Fibroblast of gingiva (primary cell): ENCODE measurements at places on chromosomes 4 and X.

- DNase-seq: no peak
Observed at GRCh38 chr4:126012691-126013290, 698.0 kb downstream of the FAT4 start.

DNA sequence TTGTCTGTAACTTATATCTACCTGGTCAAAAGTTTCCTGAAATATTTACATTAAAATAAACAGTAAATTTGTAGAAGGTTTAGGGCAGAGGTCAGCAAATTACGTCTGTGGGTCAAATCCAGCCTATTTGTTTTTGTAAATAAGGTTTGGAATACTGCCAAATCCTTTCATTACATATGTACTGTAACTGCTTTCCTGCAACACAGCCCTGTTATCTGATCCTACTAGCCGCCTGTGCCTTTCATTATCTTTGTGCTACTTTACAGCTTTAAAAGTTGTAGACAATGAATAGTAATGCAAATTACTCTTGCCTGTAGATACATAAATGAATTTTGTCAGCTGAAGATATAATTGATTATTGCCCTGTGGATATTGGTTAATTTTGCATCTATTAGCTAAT, 369.6 kb upstream of the SLC7A11 start:
- DNase-seq: no peak

- no peak for DNase-seq
Observed at GRCh38 chr4:48255072-48255958, 14.3 kb downstream of the TEC start.

DNA sequence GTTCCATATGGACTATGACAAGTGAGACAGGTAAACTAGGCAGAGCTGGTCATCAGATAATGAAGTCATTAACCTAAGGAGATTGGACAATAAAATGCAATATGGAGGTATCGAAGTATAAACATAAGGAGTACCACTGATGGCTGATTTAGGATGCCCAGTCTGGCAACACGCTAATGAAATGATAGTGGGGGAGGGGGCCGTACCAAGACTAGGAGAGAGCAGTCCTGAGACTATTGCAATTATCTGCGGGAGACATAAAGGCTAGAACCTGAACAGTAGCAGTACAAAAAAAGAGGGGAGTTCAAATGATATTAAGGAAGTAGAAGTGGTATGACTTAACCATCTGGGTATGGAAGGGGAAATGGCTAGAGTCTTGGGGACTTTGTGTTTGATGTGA, 2.3 kb downstream of the F9 start:
- DNase-seq: no peak

GRCh38 chr4:4694296-4694772, 152.5 kb upstream of the STX18 start:
- DNase-seq: no peak

- DNase-seq: no peak
Observed at GRCh38 chrX:41603596-41603995, 85.2 kb upstream of the GPR34 start.

- DNase-seq: no peak
Observed at GRCh38 chr4:87967193-87967592, 8.3 kb upstream of the SPP1 start.

DNA sequence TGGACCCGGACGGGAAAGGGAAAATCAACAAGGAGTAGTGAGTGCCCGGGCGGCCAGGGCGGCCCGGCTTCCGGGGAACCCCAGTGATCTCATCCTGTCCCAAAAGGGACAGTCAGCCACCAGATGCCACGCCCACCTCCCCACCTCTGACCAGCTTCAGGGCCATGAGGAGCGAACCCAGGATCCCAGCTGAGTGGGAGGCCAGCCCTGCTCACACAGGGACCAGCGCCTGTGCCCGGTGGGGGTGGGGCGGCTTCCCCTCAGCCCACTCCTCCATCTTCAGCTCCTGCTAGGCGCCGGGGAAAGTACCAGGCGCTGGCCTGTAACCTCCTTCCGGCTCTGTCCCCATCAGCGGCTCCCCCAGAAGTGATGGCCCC, 6.2 kb downstream of the MYL5 start:
- no peak for DNase-seq

DNA sequence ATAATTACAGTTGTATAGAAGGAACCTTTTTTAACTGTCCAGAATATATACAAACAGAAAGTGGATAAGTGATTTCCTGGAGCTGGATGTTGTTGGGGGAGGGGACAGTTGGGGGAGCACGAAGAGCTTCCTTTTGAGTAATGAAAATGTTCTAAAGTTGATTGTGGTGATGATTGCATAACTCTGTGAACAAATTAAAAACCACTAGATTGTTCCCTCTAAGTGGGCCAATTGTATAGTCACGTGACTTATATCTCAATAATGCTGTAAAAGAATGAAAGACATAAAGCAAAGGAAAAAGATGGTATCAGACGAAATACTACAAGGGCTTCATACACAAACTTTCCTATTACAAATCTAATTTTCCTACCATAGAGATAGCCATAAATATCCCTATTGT, 2.7 kb downstream of the CT55 start:
- no peak for DNase-seq

DNA sequence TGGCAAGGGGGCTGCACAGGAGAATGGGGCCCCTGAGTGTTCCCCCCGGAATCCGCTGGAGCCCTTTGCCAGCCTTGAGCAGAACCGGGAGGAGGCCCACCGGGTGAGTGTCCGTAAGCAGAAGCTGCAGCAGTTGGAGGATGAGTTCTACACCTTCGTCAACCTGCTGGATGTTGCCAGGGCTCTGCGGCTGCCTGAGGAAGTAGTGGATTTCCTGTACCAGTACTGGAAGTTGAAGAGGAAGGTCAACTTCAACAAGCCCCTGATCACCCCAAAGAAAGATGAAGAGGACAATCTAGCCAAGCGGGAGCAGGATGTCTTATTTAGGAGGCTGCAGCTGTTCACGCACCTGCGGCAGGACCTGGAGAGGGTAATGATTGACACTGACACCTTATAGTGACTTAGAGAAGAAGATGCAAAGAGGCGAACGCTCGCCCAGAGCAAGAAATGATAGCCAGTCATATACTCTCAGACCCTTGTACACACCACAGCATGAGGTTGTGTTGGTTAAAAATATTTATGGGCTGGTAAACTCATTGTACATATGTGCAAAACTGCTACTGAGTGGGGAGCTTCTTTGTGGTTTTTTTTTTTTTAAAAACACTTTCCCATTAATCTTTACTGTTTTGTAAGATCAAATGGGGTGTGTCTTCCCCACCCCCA, 52.5 kb downstream of the JADE1 start:
- no peak for DNase-seq

DNA sequence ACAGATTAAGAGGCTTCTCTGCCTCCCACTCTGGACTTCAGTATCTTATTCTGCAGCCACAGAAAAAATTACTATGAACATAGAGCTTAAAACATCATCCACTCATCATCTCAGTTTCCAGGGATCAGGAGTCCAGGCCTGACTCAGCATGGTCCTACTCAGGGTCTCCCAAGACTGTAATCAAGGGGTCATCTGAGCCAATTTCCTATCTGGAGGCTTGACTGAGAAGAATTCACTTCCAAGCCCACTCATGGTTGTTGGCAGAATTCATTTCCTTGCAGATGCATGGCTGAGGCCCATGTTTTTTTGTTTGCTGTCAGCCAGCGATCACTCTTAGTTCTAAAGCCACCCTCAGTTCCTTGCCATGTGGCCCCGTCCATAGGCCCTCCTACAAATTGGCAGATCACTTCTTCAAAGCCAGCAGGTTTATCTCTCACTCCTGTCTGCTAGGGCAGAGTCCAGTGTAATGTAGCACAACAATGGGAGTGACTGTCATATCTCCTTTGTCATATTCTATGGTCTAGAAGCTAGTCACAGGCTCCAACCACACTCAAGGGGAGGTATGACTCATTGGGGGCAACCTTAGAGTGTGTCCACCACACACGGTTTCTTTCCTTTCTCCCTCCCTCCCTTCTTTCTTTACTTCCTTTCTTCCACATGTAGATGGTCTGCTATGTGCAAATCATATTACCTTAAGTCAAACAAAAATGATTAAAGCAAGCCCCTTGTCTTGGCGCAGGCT, 251.6 kb downstream of the QDPR start:
- no peak for DNase-seq

DNA sequence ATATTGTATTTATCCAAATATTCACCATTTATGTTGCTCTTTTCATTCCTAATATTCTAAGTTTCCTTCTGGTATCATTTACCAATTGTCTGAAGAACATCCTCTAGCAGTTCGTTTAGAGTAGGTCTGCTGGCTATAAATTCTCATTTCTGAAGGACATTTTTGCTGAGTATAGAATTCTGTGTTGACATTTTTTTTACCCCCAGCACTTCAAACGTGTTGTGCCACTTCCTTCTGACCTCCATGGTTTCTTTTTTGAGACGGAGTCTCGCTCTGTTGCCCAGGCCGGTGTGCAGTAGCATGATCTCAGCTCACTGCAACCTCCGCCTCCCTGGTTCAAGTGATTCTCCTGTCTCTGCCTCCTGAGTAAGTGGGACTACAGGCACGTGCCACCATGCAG, 26.4 kb downstream of the JADE3 start:
- DNase-seq: no peak

- no peak for DNase-seq
Observed at GRCh38 chr4:56186808-56187523, 200.3 kb downstream of the AASDH start.

GRCh38 chr4:158356301-158356700, 146.0 kb downstream of the TMEM144 start:
- no peak for DNase-seq

- DNase-seq: peak; percentile 86
Observed at GRCh38 chr4:186725469-186726425, 2.1 kb upstream of the FAT1 start.

DNA sequence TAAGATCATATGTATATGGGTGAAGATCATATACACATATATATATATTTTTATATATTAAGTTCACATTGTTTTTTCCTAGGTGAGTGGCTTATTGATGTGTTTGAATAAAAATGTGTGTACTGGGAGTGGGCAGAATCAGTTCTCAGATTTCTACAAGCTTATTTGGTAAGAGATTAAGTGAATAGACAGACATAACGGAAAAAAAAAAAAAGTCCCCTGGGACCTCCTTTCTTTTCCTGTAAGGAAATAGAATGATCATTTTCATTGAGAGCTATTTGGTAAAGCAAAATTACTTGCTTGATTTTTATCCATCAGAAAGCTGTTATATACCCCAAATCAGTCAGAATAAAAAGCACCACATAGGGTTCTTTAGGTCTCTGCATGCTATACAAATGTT, 597.7 kb downstream of the PCDH18 start:
- DNase-seq: no peak

DNA sequence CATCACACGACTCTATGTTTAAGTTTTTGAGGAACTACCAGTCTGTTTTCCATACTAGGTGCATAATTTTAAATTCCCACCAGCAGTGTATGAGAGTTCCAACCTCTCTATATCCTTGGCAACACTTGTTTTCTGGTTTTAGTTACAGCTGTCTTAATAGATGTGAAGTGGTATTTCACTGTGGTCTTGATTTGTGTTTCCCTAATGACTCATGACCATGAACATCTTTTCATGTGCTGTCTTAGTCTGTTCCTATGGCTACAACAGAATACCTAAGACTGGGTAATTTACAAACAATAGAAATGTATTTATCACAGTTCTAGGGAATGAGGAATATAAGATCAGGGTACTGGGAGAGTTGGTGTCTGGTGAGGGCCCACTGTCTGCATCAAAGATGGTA, 51.5 kb upstream of the GPR78 start:
- peak; percentile 8 for DNase-seq

- no peak for DNase-seq
Observed at GRCh38 chrX:121151293-121151692, 103.9 kb downstream of the GLUD2 start.

DNA sequence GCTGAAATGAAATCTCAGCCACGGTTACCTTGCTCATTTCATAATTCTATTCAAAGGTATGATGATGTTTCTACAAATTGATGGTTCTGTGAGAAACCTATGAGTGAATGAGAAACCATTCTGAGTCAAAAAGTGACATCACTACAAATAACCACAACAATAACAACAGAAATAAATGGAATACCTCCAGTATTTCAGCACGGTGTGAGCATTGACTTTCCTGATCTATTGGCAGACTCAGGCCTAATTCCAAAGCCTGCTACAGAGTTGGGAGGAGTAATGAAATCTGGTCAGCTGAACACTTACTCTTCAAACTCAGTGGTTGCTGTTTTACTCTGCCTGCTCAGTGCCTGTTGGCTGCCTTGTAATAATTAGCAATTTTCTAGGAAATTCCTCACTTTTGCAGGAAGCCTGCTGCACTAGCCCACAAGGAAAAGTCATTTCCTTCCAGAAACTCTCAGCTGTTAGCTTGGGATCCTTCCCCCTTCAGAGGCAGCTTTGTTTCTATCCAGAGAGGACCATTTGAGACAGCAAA, 18.8 kb upstream of the SYNPO2 start:
- DNase-seq: peak; percentile 21

- DNase-seq: no peak
Observed at GRCh38 chr4:115711575-115711974, 598.2 kb upstream of the NDST4 start.

DNA sequence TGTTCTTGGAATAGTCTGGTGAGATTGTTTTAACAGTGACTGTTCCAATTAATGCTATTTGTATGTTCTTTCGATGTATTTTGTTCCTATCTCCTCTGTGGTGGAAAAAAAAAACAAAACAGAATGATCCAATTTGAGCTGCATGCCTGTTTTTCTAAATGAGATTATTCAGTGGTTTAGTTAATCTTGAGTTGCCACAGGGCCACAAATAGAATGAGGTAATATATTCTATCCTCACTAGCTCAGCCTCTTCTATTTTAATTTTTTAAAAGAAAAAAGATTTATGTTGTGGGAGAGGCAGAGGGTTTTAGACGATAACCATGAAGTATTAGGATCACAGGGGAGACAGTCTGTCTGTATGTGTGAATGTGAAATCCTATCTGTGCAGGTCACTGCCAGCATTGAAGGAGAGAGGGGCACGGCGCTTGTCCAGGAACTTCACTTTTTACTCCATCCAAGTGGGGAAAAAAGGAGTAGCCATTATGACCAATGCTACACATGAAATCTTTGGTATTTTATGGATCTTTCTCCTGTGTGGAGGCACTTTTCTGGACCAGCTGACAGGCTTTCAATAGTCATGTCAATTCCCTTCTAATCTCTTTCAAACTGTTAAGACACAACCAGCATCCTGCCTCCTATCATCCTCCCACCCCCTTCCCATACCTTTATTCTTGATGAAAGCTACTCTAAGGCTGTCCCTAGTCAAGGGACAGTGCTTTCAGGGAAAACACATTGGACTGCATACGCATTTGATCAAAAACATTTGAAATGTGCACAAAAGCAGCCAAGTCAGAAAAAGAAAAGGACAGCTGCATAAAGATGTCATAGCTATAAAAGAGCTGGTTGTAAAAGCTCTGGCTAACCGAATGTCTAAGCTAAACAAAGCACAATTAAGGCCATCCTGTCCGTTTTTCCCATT, 1063.8 kb upstream of the INTU start:
- DNase-seq: no peak

DNA sequence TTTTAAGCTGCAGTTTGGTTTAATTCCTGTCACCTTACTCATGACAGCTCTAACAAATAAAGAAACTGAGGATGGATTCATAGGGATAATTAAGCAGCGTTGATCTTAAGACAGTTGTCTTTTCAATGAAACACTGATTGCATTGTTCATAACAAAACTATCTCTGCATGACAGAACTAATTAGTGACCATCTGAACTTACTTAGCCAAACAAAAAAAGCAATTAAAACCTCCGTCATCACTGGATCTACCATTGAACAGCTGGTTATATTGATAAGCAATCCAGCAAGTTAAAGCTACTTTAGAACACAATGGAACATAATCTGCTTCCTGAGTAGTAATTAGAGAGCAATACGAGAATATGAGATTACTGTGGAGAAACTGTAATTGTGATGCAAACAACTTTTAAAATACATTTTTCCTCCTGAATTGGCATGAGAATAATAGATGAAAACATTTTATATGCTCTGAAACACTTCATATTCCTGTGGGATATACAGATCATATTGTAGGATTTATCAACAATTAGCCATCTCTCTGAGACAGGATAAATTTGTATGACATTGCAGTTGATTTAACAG, 2576.8 kb downstream of the PCDH7 start:
- DNase-seq: no peak
